Fibroblast of lung (primary cell): ENCODE measurements at places on chromosomes 2 and 18. TPM values are rescaled to one million over a fixed set of nuclear protein-coding genes. Genes with fewer than 3 reads are reported as not detected.

GRCh38 chr2:156476021-156476849 is 40.1 kb downstream of the GPD2 start:
- peak; percentile 28 for DNase-seq

DNA sequence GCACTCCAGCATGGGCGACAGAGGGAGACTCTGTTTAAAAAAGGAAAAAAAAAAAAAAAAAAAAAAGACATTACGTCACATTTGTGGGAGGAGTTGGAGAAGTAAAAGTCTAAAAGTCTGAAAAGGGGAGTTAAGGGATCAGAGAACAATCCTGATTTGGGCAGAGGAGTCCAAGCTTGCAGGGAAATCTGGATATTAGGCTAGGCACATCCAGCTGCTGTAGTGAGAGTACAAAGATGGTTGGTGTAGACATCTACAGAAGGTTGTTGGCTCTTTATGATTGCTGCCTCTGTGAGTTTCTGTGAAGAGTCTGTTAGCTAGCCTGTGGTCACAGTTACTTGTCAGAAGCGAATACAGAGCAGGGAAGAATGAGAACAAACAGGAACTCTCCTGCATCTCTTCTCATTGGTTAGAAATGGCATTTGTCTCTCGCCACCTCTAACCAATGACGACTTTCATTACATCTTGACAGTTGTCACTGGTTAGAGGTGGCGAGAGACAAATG is 3.3 kb upstream of the OSBPL6 start:
- no peak for DNase-seq

DNA sequence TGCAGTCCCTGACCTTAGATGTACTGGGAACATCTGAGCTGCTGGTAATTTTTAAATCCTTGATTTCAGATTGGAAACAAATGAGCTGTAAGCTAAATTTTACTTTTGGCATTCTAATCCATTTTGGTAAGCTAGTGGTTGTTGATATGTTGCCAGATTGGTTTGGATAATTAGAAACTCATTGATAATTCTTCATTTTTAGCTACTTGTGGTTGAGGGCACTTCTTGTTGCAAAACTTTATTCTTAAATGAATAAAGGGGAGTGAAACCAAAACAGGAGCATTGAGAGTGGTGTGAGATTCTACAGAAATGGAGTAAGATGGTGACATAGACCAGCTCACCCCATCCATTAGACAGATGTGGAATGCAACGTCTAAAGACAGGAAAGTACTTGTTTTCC is 64.5 kb downstream of the ITGB1BP1 start:
- no peak for DNase-seq

GRCh38 chr2:156253765-156254164 is 78.8 kb downstream of the NR4A2 start:
- DNase-seq: no peak

DNA sequence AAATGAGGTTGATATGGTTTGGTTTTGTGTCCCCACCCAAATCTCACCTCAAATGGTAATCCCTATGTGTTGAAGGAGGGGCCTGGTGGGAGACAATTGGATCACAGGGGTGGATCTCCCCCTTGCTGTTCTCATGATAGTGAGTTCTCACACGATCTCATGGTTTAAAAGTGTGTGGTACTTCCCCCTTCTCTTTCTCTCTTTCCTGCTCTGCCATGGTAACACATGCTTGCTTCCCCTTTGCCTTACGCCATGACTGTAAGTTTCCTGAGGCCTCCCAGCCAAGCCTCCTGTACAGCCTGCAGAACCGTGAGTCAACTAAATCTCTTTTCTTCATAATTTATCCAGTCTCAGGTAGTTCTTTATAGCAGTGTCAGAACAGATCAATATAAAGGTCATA is 24.7 kb upstream of the FAM124B start:
- DNase-seq: no peak

FBXO48 gene
- total RNA-seq: 0.26 and 0.33 TPM in 2 replicates
